DMS 273 treated with DMSO at 0.1 percent for 48 hours (cell line): ENCODE measurements at places on chromosomes 6 and 20.

DNA sequence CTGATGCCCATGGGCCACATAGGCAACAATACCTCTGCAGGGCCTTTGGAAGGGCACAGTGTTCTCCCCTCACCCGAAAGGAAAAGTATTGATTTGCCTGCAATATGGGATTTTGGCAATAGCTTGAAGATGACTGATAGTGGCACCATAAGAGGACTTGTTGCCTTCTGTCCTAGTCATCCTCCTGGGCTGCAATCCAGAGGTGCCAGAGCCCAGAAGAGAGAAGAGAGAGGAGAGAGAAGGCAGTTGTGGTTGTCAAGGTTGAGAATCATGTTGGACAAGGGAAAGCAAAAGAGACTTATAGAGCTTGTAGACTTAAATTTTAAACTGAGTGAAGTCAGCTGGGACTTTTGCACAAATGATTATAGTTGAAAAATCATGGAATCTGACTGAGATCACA is 14.6 kb downstream of the HDGFL1 start:
- DNase-seq: no peak

- DNase-seq: no peak
Observed at GRCh38 chr20:57528148-57528547, 3.2 kb upstream of the CTCFL start.

- no peak for DNase-seq
Observed at GRCh38 chr6:144911322-144911721, 626.2 kb downstream of the UTRN start.

DNA sequence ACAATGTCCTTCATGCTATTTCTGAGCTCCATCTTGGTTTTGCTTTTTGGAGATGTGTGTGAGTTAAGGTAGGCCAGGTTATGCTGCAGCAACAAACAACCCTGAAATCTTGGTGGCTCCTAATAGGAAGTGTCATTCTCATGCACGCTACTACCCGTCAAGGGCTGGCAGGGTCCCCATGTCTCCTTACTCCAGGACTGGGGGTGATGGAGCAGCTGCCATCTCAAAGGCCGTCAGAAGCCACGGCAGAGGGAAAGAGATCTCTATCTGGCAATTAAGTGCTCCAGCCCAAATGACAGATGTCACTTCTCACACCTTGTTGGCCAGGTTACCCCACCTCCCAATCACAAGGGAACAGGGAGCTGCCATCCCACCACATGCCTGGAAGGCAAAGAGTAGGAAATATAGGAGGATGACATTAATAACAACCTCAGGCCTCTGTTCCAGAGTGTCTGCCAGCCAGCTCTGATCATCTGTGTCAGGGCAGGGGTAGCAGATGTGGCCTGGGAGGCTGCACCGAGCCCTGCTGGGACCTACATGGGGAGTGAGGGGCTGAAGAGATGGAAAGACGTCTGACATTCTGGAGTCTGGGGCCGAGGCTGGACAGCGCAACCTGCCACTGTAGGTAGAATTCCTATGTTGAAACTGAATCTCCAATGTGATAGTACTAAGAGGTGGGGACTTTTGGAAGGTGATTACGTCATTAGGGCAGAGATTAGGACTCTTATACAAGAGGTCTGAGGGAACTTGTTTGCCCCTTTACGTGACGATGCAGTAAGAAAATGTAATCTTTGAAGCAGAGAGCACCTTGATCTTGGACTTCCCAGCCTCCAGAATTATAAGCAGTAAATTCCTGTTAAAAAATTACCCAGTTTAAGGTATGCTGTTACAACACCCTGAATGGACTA is 4.8 kb upstream of the SDCBP2 start:
- DNase-seq: no peak

DNA sequence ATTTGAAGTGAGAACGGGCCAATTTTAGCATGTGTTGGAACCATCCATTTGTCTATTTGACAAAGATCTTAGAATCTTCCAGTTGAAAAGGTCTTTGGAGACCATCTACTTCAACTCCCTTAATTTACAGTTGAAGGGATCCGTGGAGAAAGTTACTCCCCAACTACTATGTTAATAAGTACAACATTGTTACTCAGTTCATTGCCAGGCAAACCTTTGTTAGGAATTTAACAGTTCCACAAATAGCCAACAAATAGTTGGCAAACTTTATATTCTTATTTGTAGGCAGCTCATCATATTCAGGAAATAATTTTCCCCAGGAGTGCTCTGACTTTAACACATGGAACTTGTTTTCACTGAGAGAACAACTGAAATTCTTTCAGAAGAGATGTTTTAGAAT is 81.0 kb upstream of the FLRT3 start:
- no peak for DNase-seq

DNA sequence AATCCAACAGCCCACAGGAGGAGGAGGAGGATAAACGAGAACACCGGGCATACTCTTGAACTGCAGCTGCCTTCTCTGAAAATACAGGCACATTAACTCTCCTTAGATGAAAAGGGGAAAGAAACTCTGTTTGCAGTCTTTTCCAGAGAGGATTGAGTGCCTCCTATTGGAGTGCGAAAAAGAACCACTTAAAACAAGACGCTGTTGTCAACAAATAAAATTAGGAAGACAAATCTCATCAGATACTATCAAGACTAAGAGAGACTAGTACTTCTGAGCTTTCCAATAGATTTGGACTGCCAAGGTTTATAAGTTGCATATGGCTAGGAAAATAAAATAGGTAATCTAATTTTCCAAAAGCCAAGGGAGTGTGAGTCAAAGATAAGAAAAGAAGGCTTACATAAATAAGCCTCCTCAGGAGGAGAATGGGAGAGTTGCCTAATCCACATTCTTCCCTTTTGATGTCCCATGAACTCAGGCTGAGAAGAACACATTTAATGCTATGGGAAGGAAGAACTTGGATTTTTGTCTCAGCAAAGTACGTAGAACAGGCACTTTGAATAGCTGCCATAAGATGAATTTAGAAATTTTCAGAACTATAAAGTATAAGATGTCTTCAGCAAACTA is 154.7 kb downstream of the ARHGAP18 start:
- DNase-seq: no peak

- DNase-seq: no peak
Observed at GRCh38 chr6:111798281-111798725, 74.9 kb downstream of the FYN start.

DNA sequence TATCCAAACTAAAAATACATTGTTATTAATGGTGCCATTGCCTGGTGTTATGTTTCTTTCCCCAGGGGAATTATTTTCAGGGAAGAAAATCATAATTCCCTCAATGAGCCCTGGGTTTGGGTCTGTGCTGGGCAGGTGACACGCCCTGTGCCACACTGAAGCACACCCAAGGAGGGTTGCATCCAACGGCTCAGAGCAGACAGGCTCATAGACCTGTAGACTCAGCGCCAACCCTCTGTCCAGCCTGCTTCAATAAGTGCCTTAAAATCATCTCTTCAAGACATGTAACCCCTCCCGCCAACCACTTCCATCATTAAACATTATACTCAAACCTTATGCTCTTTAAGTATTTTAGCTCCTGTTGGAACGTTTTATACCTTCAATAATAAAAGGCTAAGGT is 225.3 kb upstream of the CDH4 start:
- DNase-seq: no peak

DNA sequence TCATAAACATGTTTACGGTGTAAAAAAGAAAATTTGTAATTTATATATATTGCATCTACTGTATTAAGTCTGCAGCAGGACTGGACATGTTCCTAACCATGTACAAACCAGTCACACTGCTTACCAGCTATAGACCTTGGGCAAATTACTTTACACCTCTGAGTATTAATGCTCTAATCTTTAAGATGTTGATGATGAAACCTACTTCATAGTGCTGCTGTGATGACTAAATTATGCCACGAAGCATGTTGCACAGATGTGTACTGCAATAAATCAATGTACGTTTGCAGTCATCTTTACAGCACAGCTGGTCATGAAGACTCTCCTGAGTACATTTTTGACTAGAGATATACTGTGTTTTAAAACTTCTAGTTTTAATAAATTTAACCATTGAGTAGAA is 42.6 kb downstream of the PRKN start:
- no peak for DNase-seq

- DNase-seq: no peak
Observed at GRCh38 chr20:45049904-45050471, 50.9 kb downstream of the KCNS1 start.

DNA sequence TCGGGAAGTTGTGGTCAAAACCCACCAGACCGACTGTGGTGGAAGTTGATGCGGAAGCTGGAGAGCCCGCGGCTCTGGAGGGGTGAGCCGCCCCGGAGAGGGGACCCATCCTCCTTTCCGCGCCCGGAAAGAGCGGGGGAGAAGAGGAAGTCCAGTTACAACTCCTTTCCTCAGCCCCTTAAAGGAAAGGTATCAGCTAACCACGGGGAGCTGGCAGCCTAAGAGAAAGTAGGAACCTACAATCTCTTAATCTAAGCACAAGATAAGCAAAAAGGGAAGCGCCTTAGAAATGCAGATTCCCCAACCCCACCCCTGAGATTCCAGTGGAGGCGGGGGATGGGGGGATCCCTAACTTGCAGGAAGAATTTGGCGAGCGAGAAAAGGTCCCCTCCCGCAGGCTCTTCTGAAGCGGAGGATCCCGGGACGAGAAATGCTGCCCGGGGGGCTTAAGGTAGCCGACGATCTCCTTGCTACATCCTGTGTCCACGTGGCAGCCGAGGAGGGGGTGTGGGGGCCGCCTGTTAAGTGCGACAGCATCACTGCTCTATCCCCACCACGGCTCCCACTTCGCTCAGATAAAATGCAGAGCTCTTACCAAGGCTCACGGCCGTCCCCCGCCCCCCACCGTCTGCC is 87.5 kb downstream of the ZFP64 start:
- DNase-seq: no peak

DNA sequence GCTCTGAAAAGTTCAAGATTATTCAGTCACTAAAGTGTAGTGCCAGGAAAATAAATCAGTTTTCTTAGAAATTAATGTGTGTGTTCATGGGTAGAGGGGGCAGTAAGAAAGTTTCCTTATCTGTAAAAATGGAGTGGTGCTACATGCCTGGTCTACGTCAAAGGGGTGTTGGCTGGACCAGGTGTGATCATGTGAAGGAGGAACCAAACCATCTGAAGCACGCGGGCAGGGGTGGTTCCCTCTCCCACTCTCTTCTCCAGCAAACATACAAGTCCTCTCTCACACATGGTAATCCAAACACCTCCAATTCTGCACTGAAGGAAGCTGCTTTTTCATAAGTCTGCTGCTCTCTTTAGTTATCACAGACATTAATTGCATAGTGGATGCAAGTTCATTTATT is 63.1 kb downstream of the CLIC5 start:
- DNase-seq: no peak

DNA sequence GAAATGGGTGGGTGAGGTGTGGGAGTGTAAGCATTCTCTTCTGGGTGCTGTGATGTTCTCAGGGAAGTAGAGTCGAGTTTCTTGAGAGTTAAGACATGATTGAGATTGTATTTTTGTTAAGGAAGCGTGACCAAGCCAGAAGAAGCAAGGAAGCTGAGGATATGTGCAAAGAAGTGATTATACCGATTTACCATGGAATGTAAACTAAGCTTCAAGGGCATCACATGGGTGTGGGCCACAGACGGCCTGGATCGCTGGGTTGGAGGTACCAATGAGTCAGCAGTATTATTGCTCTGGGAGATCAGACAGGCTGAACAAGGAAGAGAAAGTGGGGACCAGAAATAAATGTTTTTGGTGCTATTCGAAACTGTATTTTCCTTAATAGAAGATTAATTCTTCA is 184.1 kb upstream of the GMDS start:
- DNase-seq: no peak

- peak; percentile 72 for DNase-seq
Observed at GRCh38 chr20:409697-410559, 1.8 kb downstream of the RBCK1 start.

DNA sequence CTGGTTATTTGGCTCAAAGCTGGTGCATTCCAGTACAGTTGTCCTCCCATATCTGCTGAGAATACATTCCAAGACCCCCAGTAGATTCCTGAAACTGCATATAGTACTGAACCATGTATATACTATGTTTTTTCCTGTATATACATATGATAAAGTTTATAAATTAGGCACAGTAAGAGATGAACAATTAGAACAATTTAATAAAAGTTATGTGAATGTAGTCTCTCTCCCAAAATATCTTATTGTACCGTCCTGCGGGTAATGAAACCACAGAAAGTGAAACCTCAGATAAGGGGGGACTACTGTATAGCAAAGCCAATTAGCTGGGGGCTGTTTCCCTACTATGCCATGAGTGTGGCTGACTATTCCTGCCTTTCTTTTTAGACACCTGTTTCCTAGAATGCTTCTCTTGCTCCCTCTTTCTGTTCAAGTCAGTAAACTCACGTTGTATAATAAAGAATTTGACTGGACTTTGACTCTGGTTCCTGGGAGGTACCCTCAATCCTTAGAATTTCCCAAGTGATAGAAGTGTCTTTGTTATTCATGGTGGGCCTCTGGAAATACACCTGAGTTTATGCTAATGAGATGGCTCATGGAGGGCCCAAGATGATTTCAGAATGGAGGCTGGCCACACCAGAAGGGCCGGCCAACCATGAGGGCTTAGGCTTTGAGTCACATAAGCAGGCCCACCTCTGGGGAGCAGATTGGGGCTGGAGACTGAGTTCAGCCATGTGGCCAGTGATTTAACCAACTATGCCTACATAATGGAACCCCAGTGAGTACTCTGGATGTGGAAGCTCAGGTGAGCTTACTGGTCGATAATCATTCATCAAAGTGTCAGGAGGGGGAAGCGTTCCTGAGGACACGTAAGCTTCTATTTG is 689 bp upstream of the BLOC1S5 start:
- no peak for DNase-seq

DNA sequence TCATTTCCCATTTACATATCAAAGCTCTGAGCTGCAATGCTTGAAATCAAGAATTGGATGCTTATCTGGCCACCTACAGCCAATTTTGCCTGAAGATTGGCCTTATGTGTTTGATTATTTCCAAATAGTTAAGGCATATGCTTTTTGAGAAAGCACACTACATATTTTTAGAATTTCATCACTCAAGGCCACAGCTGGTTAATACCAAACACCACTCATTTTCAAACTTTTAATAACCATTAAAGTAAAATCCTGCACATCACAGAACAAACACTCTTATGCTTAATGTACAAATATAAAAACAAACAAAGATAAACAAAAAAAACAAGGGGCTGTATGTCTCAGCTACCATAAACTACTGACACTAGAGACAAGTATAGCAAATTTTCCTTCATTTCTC is 96.9 kb upstream of the HMGCLL1 start:
- DNase-seq: no peak

GRCh38 chr6:105200133-105200730 is 20.4 kb upstream of the POPDC3 start:
- no peak for DNase-seq

- no peak for DNase-seq
Observed at GRCh38 chr6:35197196-35197595, 16.6 kb upstream of the SCUBE3 start.

GRCh38 chr6:6515691-6516607 is 72.6 kb upstream of the LY86 start:
- no peak for DNase-seq

DNA sequence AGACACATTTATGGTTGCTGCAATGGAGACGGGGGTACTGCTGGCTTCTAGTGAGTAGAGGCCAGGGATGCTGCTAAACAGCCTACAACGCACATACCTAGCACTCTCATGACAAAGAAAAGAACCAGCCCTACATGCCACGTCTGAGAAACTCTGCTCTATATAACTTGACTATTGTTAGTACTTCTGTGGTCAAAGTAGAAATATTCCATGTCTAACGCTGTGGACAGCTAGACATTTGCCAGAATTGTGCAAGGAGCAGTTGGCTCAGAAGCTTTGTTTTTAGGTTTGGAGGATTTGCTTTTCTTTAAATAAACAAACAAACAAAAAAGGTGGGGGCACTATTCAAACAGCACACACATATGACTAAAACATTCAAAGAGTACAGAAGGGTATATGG is 20.5 kb downstream of the UBE2V1 start:
- no peak for DNase-seq

GRCh38 chr6:157868835-157869234 is 45.8 kb downstream of the SNX9 start:
- DNase-seq: no peak
